ENCODE measurements at places on chromosomes 1 and 21.

- DNase-seq: no peak
These were observed 20.9 kb upstream of the LYPLAL1 start for GRCh38 chr1:219152751-219153150.

DNA sequence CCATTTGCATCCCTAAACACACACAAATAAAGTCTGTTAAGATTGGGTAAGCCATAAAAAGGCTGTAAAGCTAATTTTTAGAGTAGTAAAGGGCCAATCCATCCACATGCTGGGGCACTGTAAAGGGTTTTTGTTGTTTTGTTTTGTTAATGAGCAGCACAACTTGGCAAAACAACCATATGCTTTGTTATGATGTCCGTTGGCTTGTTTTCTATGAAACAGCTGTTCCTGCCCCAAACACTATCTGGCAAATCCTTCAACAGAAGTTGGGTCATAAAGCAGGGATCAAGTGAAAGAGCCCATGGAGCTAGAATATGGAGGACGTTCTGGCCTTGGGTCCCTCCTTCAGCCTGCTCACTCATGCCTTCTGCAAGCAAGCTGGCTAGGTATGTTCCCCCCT, 183.6 kb downstream of the APP start:
- no peak for DNase-seq

DNA sequence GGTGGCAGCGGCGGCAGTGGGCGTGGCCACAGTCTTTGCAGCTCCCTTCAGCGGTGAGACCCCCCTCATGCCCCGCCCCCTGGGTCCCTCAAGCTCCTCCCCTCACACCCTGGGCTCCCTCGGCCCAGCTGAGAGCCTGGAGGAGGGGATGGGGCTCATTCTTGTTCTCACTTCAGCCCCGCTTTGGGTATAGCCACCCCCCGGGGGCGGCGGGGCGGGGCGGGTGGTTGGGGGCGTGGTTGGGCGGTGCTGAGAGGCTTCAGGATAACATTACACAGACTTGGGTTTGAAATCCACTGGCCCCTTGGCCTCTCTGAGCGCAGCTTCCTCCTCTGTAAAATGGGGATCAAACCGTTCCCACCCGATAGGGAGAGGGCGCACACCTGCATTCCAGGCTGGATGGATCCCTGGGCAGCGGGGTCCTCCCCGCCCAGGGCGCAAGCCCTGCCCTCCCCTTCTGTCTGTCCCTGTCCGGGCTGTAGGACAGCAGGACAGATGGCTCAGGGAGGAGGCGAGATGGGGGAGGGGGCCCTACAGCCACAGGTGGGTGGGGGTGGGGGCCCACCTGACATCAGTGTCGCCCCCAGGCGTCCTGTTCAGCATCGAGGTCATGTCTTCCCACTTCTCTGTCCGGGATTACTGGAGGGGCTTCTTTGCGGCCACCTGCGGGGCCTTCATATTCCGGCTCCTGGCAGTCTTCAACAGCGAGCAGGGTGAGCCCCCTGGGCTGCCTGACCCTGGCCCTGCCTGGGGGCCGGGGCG, 5.1 kb downstream of the CLCNKA start:
- DNase-seq: no peak

DNA sequence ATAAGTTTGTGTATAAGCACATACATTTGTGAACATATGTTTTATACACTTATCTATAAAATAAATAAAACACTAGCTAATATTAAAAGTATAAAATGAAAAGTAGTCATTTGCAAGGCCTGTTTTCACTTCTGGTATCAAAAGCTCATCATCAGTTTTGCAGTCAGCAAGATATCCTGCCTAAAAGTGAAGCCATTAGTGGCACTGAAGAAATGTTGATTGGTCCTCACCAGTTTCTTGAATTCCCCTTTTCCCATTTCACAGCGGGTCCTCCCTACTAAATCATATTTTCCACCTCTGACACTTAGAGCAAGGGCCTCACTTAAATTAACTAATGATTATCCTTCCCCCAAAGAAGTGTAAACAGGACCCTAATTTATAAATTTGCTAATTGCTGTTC, 6.7 kb downstream of the TBX15 start:
- no peak for DNase-seq

DNA sequence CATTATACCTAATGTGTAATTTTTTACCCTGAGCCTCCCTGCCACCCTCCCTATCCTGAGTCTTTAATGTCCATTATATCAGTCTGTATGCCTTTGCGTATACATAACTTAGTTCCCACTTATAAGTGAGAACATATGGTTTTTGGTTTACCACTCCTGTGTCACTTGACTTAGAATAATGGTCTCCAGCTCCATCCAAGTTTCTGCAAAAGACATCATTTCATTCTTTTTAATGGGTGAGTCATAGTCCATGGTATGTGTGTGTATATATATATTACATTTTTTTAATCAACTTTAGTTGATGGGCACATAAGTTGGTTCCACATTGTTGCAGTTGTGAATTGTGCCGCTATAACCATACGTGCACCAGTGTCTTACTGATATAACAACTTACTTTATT, 477.1 kb upstream of the NEGR1 start:
- no peak for DNase-seq

DNA sequence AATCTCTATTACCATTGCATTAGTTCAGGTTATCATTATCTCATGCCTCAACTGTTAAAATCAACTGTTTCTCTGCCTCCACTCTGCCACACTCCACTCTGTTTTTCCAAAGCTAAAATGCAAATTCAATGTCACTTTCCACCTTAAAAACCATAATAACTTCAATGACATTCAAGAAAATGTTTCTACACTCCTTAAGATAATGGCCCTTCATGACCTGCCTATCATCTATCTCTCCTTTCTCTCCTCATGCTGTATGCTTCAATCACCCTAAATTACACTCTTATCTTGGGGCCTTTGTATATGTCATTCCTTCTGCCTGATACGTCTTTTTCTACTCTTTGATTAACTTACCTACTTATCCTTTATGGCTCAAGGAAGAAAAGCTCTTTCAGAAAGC, 296.0 kb downstream of the LRRC7 start:
- no peak for DNase-seq

- DNase-seq: no peak
These were observed 204.9 kb downstream of the MRPL39 start for GRCh38 chr21:25402134-25402961.

GRCh38 chr1:59072583-59072947, 224.3 kb upstream of the FGGY start:
- no peak for DNase-seq

GRCh38 chr1:237386362-237387143, 344.6 kb downstream of the RYR2 start:
- DNase-seq: no peak

DNA sequence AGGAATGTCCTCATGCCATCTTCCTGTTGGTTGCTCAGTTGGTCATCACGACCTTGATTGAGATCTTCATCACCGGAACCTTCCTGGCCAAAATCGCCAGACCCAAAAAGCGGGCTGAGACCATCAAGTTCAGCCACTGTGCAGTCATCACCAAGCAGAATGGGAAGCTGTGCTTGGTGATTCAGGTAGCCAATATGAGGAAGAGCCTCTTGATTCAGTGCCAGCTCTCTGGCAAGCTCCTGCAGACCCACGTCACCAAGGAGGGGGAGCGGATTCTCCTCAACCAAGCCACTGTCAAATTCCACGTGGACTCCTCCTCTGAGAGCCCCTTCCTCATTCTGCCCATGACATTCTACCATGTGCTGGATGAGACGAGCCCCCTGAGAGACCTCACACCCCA, 42.9 kb downstream of the KCNJ15 start:
- no peak for DNase-seq

GRCh38 chr1:155691992-155692528, 3.2 kb downstream of the DAP3 start:
- DNase-seq: no peak

DNA sequence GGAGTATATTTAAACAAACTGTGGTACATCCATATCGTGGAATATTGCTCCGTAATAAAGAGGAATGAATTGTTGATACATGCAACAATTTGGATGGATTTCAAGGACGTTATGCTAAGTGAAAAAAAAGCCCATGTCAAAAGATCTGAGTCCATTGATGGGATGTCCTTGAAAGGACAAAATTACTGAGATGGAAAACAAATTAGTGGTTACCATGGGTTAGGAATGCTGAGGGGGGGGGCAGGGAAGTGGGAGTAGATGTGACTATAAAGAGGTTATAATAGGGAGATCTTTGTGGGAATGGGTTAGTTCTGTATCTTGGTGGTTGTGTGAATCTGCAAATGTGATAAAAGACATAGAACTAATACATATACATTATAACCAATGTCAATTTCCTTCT, 409.3 kb downstream of the SRGAP2C start:
- DNase-seq: no peak

DNA sequence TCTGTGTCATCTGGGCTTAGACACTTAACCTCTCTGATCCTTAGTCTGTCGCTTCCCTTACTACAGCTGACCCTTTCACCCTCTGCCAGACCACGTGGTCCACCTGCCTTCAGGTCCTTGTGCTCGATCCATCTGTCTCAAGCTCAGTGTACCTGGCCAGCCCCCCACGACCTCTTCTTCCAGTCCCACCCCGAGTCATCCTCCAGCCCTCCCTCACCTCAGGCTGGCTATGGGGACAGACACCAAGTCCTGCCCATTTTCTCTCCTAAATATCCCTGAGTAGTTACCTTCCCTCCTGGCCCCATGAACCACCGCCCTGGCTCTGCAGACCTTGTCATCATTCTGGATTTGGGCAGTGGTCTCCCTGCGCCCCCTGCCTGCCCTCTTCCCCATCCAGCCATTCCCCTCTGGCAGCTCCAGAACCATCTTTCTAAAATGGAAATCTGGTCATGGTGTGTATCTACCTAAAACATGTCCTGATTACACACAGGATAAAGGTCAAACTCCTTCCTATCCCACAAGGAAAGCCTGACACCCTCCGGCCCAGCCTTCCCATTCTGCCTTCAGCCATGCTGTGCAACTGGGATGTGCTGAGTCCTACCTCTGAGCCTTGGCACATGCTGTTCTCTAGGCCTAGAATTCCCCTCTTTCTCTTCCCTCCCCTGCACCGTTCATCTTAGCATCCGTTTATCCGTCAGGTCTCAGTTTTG, 107.6 kb downstream of the EPHB2 start:
- no peak for DNase-seq

DNA sequence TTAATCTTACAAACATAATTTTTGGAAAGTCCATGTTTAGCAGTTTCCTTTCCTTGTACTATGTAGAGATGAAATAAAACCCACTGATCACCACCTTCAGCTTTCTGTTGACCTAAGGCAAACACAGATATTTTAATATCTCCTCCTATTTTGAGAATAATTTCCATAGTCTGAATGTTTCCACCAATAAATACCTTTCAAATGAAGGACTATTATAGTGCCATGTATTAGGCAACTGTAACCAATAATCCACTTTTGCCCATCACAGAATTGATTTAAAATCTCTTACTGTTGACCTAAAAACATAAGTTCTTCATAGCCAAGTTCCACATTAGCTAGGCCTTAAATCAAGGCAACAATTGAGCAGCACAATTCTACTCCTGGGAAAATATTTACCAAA, 1.8 kb downstream of the CDC42BPA start:
- no peak for DNase-seq

GRCh38 chr1:224540535-224540934, 75.6 kb upstream of the CNIH3 start:
- no peak for DNase-seq

DNA sequence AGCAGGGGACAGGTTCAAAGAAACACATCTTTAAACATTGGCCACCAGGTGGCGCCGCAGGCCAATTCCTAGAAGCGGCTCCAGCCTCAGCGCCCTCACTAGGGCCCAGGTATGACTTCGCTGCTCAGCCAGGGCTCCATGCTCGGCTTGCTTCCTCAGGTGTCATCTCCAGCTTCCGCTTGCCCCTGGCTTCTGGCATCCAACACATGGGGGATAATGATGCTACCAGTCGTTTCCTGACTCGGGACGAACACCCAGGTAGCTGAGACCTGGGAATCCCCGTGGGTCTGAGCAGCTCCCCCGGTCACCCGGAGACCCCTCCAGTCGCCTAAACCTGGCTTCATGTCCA, 8.5 kb upstream of the MEX3A start:
- peak; percentile 42 for DNase-seq

DNA sequence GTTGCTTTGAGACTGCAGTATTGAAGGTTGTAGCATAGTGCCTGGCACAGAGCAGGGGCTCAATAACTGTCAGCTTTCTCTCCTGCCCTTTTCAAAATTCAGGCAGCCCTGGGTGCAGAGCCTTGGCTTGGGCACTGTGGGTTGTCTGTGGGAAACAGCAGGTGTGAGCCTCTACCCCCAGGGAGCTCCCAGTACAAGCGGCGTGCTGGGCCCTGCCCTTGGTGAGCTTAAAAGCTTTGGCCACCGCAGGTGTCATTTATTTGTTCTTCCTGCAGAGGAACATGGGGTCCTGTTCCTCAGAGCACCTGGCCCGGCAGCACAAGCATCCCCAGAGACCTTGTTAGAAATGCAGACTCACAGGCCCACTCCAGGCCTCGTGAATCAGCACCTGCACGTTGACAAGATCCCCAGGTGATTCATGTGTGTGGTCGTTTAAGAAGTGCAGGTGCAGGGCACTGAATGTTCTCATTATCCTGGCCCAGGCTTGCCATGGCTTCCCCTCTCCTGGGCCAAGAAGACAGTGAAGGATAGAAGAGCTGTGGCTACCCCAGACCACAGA, 29.9 kb upstream of the IGSF21 start:
- no peak for DNase-seq

DNA sequence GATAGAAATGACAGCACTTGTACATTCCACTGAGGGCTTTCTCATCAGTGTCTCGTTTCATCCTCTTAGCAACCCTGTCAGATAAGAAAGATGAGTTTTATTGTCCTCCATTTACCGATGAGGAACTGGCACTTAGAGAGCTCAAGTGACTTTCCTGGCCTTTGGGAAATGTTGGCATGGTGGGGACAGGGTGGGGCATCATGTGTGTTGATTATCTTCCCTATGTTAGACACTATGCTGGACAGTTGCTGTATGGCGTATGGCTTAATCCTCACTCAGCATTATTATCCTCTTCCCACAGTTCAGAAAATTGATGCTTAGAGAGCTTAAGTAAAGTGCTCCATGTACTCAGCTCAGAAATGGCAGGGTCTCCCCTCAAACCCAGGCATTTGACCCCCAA, 163.2 kb downstream of the CAMTA1 start:
- no peak for DNase-seq

- no peak for DNase-seq
These were observed 15.3 kb downstream of the NOC2L start for GRCh38 chr1:943545-944340.

DNA sequence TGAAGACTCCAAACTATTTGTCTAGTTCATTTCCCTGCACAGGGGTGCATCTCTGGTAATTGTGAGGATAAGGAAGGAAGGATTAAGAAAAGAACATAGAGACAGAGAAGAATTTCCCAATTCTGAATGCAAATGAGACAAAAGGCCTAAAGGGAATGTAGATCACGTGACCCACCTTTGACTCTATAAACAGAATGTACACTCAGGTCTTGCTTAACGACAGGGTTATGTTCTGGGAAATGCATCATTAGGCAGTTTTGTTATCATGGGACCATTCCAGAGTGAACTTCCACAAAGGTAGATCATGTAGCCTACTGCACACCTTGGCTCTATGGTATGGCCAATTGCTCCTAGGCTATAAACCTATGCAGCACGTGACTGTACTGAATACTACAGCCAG, 252.3 kb upstream of the ZP4 start:
- DNase-seq: no peak

All from HS-27A (cell line).